CD4-positive, alpha-beta T cell (primary cell): ENCODE measurements at places on chromosomes 11 and 22. TPM values are rescaled to one million over a fixed set of nuclear protein-coding genes. Genes with fewer than 3 reads are reported as not detected.

DNA sequence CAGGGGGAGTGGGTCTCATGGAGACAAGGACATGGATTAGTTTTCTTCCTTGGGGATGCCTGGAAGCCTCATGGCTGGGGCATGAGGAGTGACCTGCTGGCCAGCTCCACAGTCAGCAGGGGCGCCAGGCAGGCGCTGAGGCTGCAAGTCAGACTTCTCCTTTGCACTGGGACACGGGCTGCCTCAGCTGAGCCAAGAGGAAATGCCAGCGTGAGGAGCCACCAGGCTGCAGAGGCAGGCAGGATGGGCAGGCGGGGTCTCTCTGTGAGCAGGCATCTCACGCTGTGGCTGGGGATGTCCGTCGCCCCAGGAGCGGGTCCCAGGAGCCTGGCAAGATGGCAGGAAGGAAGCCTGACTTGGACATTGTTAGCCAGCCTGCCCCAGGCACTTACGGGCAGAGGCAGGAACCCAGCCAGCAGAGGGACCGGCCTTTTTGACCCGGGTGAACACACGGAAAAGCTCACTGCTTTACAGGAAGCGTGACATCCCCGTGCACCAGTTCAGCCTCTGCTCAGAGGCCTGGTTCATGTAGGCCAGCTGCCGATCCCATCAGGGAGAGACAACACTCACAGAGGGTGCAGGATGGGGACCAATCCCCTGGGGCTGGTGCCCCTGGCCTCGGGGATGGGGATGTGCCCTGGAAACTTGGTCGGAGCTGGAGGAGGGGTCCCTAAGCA is 10.2 kb downstream of the GNB1L start:
- peaks cover 29% of the 10 kb centered on the region for H3K4me1 ChIP-seq
- H3K27me3 ChIP-seq, result no peaks in the 10 kb centered on the region
- peaks cover 9% of the 10 kb centered on the region for H3K36me3 ChIP-seq
- no peak for DNase-seq

- H3K4me1 ChIP-seq, result peaks cover 82% of the 10 kb centered on the region
- H3K27me3 ChIP-seq, result no peaks in the 10 kb centered on the region
- peaks cover 62% of the 10 kb centered on the region for H3K36me3 ChIP-seq
- H3K4me3 ChIP-seq, result peak overlapping the region; percentile 88
Measured at GRCh38 chr11:35144136-35144741, 5.3 kb downstream of the CD44 start.

GRCh38 chr11:37184326-37184725 is 586.3 kb upstream of the RAG2 start:
- no peaks in the 10 kb centered on the region for H3K27me3 ChIP-seq
- H3K27ac ChIP-seq, result no peak overlapping the region
- H3K4me1 ChIP-seq, result no peaks in the 10 kb centered on the region
- no peaks in the 10 kb centered on the region for H3K36me3 ChIP-seq

DNA sequence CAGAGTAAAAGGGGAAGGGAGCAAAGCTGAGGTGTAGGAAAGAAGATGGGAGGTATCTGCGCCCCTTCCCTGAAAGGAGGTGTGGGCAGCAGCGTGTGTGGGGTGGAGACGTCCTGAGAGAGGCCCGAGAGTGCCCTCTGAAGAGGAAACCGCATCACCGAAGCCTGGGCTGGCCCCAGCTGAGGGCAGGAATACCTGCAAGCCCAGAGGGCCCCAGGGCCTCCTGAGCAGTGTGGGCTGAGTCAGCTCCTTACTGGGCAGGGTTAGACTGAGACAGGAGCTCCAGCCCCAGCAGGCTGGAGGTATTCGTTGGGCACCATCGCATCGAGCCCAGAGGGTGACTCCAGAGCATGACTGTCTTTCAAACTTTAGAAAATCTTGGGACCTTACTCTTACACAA is 534.0 kb upstream of the B3GAT1 start:
- no peak overlapping the region for H3K27ac ChIP-seq
- DNase-seq, result no peak
- no peak overlapping the region for H3K4me3 ChIP-seq
- no peaks in the 10 kb centered on the region for H3K4me1 ChIP-seq
- H3K36me3 ChIP-seq, result no peaks in the 10 kb centered on the region

GRCh38 chr11:11620921-11621572 is 758 bp downstream of the GALNT18 start:
- H3K27ac ChIP-seq, result no peak overlapping the region
- peaks cover 35% of the 10 kb centered on the region for H3K27me3 ChIP-seq
- H3K4me1 ChIP-seq, result peaks cover 19% of the 10 kb centered on the region
- peak overlapping the region; percentile 26 for H3K4me3 ChIP-seq

- H3K27me3 ChIP-seq, result no peaks in the 10 kb centered on the region
- H3K4me1 ChIP-seq, result no peaks in the 10 kb centered on the region
- no peak overlapping the region for H3K27ac ChIP-seq
Measured at GRCh38 chr11:24070435-24070834, 426.4 kb upstream of the LUZP2 start.

- H3K4me3 ChIP-seq, result no peak overlapping the region
- no peak for DNase-seq
- no peaks in the 10 kb centered on the region for H3K4me1 ChIP-seq
- no peaks in the 10 kb centered on the region for H3K36me3 ChIP-seq
- no peak overlapping the region for H3K27ac ChIP-seq
Measured at GRCh38 chr11:112004389-112004788, 20.8 kb upstream of the DLAT start.

DNA sequence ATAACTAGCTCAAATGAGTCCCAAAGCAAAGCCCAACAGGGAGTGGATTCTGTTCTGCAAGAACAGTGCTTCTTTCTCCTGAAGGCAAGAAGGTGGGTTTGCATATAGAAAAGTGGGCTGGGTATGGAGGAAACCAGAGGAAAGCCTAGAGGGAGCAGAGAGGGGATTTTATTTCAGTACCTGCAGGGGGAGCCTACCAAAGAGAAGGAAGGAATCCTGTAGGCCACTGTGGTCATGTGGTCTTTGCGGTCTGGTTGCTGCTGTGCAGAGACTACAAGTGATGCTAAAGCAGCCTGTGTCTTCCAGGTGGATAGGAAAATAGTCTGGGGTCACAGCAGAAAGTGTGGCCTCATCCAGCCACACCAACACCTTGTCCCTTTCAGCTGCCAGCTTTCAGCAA is 33.2 kb upstream of the ZBTB16 start:
- H3K27ac ChIP-seq, result no peak overlapping the region
- no peaks in the 10 kb centered on the region for H3K27me3 ChIP-seq
- DNase-seq, result no peak
- H3K4me3 ChIP-seq, result no peak overlapping the region
- no peaks in the 10 kb centered on the region for H3K36me3 ChIP-seq

GRCh38 chr22:43042101-43042780 is 27.3 kb upstream of the PACSIN2 start:
- H3K4me3 ChIP-seq, result no peak overlapping the region
- DNase-seq, result no peak
- H3K4me1 ChIP-seq, result no peaks in the 10 kb centered on the region
- no peak overlapping the region for H3K27ac ChIP-seq
- H3K27me3 ChIP-seq, result no peaks in the 10 kb centered on the region
- peaks cover 4% of the 10 kb centered on the region for H3K36me3 ChIP-seq

- no peaks in the 10 kb centered on the region for H3K4me1 ChIP-seq
- DNase-seq, result no peak
- no peaks in the 10 kb centered on the region for H3K27me3 ChIP-seq
- no peaks in the 10 kb centered on the region for H3K36me3 ChIP-seq
- no peak overlapping the region for H3K4me3 ChIP-seq
- H3K27ac ChIP-seq, result no peak overlapping the region
Measured at GRCh38 chr11:69376155-69377028, 82.4 kb downstream of the MYEOV start.

- DNase-seq, result no peak
- peaks cover 30% of the 10 kb centered on the region for H3K4me1 ChIP-seq
- peak overlapping the region; percentile 96 for H3K4me3 ChIP-seq
- H3K27me3 ChIP-seq, result no peaks in the 10 kb centered on the region
Measured at GRCh38 chr22:41834005-41834944, 1.4 kb downstream of the SREBF2 start.

DNA sequence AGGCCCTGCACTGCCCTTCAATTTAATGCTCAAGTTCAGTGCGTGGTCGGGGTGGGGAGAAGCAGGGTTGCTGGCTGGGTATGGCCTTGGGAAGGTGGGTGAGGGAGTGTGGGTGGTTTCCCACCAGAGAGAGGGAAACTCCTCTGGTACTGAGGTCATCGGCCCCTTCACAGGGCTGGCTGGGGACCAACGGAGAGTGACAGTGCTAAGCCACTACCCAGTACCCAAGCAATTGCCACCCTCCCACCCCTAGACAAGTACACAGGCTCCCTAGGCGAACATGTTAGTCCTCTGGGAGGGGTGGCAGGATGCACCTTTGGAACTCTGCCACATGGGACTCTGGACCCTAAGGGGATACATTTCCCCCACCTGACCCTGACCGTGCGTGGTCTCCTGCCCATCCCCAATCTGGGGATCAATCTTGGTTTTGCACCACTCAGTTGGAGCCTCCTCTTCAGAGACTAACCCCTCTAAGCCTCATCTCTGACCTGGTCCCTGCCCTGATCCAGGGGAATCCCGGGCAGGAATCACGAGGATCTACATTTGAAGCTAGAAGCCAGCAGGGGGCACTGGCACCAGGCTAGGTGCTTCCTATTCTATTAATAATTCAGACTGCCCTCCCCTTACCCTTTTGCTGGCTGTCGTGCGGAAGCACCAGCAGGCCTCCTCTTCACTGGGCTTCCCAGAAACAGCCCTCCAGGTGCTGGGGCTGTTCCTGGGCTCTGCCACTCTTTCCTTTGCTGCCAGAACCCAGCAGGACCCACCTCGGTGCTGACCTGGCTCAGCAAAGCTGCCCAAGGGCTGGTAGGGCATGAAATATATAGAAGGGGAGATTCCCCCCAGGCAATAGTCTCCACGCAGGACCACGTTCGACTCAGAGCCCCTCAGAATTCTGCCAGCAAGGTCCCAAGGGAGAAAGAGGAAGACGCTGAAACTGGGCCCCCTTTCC is 377.7 kb downstream of the TENM4 start:
- H3K27ac ChIP-seq, result no peak overlapping the region
- no peak overlapping the region for H3K4me3 ChIP-seq
- H3K4me1 ChIP-seq, result no peaks in the 10 kb centered on the region
- H3K27me3 ChIP-seq, result no peaks in the 10 kb centered on the region

DNA sequence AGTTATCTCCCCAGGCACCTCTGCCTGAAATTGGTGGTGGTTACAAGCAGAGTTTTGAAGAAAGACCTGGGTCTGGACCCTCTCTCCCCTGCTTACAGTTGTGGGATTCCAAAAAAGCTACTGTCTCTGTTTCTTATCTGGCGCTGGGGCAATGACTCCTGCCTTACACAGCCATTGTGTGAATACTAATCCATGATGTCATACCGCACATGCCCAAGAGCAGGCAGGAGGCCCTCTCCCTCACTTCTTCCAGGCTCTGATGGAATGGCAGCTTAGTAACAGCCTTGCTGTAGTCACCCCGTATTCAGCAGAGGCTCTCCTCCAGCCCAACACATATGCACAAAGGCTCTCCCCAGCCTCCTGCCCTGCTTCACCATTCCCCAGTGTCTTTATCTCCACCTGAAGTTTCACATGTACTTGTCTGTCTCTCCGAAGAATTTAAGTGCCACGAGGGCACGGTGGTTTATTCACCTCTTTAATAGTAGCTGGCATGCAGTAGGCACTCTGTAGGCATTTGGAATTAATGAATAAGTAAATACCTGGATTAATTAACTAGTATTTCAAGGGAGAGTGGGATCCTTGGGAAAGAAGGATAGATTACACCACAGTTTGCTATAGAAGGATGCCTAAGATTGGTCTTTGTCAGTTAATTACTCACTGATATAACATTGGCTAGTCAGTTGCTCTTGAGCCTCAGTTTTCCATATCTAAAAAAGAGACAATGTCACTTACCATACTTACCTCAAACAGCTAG is 165.6 kb downstream of the ETS1 start:
- H3K4me1 ChIP-seq, result peaks cover 37% of the 10 kb centered on the region
- no peak for DNase-seq
- H3K27ac ChIP-seq, result no peak overlapping the region

GRCh38 chr11:103484545-103484944 is 375.3 kb downstream of the DYNC2H1 start:
- no peaks in the 10 kb centered on the region for H3K27me3 ChIP-seq
- no peaks in the 10 kb centered on the region for H3K36me3 ChIP-seq
- no peaks in the 10 kb centered on the region for H3K4me1 ChIP-seq
- no peak for DNase-seq
- H3K4me3 ChIP-seq, result no peak overlapping the region

- H3K4me1 ChIP-seq, result no peaks in the 10 kb centered on the region
- no peaks in the 10 kb centered on the region for H3K36me3 ChIP-seq
- H3K4me3 ChIP-seq, result no peak overlapping the region
- no peak overlapping the region for H3K27ac ChIP-seq
- H3K27me3 ChIP-seq, result no peaks in the 10 kb centered on the region
Measured at GRCh38 chr22:26035523-26035922, 133.7 kb upstream of the SEZ6L start.

GRCh38 chr22:29311464-29312217 is 3.9 kb downstream of the RASL10A start:
- no peaks in the 10 kb centered on the region for H3K36me3 ChIP-seq
- no peak overlapping the region for H3K27ac ChIP-seq
- DNase-seq, result no peak
- H3K27me3 ChIP-seq, result peaks cover 46% of the 10 kb centered on the region
- H3K4me1 ChIP-seq, result peaks cover 62% of the 10 kb centered on the region

DNA sequence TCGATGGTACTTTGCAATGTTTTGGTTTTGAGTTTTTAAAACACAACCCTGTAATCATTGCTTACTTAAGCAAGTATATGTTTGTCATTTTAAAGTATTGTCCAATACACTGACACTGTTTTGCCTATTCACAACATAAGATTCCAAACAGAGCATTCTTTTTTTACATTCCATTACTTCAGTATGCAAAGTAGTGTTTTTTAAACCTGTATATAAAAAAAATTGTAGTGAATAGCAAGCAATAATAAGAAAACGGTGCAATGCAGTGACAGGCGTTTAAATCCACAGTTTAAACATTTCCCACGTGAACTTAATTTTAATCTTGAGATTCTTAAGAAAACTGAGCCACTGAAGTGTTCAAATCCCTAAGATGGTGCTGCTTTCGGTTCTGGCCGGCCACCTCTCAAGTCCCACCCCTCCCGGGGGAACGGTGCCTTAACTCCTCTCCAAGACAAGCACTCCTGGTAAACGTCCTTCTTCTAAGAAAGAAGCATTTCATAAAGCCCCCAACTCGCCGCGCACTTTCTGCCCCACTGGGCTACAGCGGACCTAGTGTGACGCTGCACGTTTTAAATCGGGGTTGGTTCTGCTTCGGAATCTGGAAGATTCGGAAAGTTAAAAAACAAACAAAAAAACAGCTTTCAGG is 2.9 kb downstream of the PGR start:
- no peaks in the 10 kb centered on the region for H3K4me1 ChIP-seq
- H3K36me3 ChIP-seq, result no peaks in the 10 kb centered on the region

AGBL2 gene
- total RNA-seq, result 3.6 TPM

KIRREL3 gene
- total RNA-seq, result not detected

EXPH5 gene
- total RNA-seq, result 3.7 TPM

ZNF202 gene
- total RNA-seq, result 8.0 TPM

LIPT2 gene
- total RNA-seq, result 10.9 TPM

HBD gene
- total RNA-seq, result not detected

LGALS12 gene
- not detected for total RNA-seq

C22orf31 gene
- not detected for total RNA-seq
